ENCODE measurements at places on chromosomes 2 and 18. TPM values are rescaled to one million over a fixed set of nuclear protein-coding genes. Genes with fewer than 3 reads are reported as not detected.

The BARD1 gene
- 24.5 TPM for total RNA-seq

The NYAP2 gene
- total RNA-seq: not detected

The KCNG2 gene
- total RNA-seq: not detected

The XIRP2 gene
- total RNA-seq: not detected

The YES1 gene
- 8.3 TPM for total RNA-seq

The TMEM169 gene
- total RNA-seq: 0.81 TPM

The DPP4 gene
- 12.9 TPM for total RNA-seq

The LRRC30 gene
- total RNA-seq: not detected

The ATL2 gene
- 55.9 TPM for total RNA-seq

The PXDN gene
- total RNA-seq: not detected

The G6PC2 gene
- not detected for total RNA-seq

The RESP18 gene
- total RNA-seq: not detected
